ENCODE measurements at places on chromosomes 7 and 10.

- no peak for DNase-seq
Observed at GRCh38 chr10:11145495-11145855, 127.8 kb downstream of the CELF2 start.

GRCh38 chr10:69744971-69745370 lies 56.7 kb upstream of the COL13A1 start:
- no peak for DNase-seq

GRCh38 chr7:92636018-92636560 lies 45.9 kb upstream of the FAM133B start:
- DNase-seq, result no peak

- DNase-seq, result peak; percentile 67
Observed at GRCh38 chr7:92255308-92255707, 9.5 kb downstream of the ANKIB1 start.

DNA sequence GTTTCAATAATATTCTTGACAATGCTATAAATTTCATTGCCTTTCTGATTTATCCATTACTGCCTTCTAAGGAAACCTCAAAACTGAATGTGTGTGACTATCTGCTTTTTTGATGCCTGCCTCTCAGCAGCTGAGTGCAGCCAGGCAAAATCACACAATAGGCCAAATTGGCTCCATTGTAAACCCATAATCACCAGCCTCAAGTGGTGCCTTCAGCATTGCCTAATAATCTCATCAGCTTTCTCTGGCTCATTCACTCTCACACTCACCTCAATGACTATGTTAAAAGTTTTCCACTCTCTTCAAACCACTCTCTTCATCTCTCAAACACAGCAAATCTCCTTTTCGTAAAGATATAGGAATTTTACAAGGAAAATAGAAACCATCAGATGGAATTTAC lies 182.5 kb upstream of the COL1A2 start:
- no peak for DNase-seq

DNA sequence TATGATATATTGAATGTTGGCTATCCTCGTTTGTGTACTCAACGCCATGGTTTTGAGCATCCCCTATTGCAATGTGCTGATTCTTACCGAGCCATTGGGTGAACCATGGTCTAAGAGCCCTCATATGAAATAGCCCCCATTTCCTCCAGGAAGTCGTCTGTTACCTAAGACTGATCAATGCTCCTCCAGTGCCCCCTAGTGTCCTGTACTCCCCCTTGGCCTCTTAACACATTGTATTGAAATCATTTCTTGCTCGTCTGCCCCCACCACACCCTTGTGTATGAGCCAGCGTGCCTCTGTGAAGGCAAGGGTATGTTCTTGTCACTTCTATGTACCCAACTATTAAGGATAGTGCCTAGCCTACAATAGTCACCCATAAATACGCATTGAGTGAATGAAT lies 11.2 kb upstream of the SLC35B4 start:
- no peak for DNase-seq

DNA sequence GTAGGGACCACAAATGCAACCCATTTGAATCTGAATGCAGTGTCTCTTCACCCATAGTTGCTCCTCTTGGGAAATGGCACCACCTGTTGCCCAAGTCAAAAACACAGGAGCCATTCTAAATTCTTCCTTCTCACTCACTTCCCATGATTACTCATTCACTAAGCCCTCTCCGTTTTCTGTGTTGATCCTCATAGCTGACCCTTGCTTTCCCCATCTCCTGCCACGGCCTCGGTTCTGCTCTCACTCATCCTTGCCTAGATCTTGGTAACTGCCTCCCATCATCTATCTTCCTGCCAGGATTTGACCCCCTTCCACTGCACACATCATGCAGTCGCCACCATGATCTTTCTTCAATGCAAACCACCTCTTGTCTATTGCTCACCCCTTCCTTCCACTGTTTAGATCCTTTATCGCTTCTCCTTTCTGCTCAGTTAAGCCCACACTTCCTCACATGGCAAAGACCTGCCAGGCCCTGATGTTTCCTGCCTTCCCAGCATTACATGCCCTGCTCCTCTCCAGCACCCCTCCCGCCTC lies 19.0 kb upstream of the CPN1 start:
- no peak for DNase-seq

- no peak for DNase-seq
Observed at GRCh38 chr7:135150072-135150782, 2.4 kb downstream of the TMEM140 start.

DNA sequence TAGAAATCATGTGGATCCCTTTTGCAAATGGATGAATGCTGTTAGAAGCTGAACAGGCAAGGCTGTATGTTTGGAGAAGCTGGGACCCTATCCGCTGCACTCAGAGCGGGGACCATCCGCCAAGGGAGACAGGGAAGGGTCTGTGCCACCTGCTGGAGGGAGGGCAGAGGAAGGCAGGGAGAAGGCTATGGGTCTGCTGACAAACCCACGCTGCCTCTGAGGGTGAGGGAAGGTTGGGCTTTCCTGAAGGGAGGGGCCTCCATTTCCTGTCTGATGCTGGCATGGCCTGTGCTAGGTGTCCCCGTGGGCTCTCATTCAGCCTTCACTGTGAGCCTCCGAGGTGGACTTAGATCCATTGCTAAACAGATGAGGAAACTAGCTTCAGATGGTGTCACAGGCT lies 5.3 kb upstream of the CRHR2 start:
- no peak for DNase-seq

- no peak for DNase-seq
Observed at GRCh38 chr7:4386190-4386589, 295.9 kb upstream of the FOXK1 start.

DNA sequence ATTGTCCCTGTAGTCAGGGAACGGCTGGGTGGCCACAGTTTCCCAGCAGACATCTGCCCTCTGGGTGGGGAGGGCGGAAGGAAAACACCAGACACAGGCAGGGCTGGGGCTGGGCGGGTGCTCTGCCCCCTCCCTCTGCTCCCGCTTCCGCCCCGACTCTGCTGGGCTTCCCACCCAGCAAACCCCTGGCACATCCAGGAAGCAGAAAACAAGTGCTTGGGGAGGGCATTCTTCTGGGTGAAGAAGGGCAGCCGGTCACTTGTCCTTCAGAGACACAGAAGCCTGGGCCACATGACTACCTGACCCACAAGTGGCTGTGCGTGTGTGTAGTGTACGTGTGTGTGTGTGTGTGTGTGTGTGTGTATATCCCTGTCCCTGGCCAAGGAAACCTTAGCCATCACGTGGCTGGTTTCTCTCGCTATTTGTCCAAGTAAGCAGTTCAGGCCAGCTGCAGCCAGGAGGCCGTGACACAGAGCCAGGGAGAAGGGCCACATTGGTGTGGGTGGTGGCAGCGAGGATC lies 77.9 kb downstream of the ZMIZ1 start:
- DNase-seq, result no peak

- DNase-seq, result no peak
Observed at GRCh38 chr10:69411476-69411875, 5.2 kb downstream of the TACR2 start.

- DNase-seq, result no peak
Observed at GRCh38 chr7:33050535-33051318, 11.8 kb downstream of the NT5C3A start.

DNA sequence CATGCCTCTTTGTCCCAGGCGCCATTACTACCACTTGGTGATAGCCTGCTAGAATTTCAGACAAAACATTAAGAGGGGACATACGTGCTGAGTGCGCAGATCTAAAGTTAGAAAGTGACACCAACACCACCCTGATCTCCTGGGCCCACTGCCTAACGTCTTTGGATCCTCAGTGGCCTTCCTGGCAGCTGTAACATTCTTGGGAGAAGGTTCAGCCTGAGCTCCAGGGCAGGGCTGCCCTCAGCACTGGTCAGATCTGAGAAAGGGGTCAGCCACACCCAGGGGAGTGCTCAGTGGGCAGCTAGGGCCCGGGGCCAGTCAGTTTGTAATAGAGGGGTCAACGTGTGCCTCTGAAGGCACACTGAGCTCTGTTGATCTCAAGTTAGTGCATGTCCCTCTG lies 48.4 kb downstream of the ZCCHC24 start:
- DNase-seq, result no peak

GRCh38 chr10:48608976-48609375 lies 4.1 kb upstream of the ARHGAP22 start:
- DNase-seq, result no peak

GRCh38 chr7:131945313-131945911 lies 389.0 kb upstream of the PODXL start:
- DNase-seq, result no peak

DNA sequence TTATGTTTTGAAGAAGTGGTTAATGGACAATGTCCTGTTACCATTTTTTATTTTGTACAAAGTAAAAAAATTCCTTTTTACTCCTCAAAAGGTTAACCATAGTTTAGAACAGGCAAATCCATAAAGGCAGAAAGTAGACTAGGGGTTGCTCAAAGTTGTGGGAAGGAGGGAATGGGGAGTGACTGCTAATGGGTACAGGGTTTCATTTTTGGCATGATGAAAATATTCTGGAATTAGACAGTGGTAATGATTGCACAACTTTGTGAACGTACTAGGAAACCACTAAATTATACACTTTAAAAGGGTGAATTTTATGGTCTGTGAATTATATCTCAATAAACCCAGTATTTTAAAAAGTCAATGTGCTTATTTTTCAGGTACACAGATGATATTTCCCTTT lies 35.4 kb upstream of the CDK14 start:
- peak; percentile 26 for DNase-seq

DNA sequence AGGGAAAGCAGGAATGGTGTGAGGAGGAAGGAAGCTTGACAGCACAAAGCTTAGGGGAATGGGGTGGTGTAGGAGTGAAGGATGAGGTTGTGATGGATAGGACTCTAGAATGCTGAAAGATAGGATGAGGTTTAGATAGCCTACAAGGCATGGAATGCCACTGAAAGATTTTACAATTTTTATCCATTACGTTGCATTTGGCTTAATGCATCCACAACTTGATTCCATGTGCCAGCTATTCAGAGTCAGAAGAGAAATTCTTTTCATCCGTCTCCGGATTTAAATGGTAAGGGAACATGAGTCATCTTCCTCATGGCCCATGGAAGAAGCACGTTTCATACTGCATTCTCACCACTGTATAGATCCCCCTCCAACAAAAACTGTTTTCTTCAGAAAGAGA lies 212.4 kb upstream of the BMPER start:
- peak; percentile 75 for DNase-seq

- no peak for DNase-seq
Observed at GRCh38 chr10:15856328-15857015, 3.8 kb downstream of the MINDY3 start.

DNA sequence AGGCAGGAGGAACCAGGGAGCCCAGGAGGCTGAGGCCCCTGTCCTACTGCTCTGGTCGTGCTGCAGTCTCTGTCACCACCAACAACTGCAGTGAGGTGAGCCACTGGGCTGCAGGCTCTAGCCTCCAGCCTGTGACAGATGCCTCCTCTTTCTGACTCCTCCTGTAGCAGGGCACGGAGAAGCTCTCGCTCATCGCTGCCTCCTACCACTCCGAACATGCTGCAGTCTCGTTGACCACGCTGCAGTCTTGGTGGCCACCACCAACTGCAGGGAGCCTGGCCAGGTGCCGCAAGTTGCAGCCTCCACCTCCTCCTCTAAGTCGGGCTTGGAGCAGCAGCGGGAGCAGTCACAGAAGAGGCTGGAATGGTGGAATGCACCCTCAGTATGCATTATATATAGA lies 22.1 kb upstream of the VOPP1 start:
- no peak for DNase-seq

DNA sequence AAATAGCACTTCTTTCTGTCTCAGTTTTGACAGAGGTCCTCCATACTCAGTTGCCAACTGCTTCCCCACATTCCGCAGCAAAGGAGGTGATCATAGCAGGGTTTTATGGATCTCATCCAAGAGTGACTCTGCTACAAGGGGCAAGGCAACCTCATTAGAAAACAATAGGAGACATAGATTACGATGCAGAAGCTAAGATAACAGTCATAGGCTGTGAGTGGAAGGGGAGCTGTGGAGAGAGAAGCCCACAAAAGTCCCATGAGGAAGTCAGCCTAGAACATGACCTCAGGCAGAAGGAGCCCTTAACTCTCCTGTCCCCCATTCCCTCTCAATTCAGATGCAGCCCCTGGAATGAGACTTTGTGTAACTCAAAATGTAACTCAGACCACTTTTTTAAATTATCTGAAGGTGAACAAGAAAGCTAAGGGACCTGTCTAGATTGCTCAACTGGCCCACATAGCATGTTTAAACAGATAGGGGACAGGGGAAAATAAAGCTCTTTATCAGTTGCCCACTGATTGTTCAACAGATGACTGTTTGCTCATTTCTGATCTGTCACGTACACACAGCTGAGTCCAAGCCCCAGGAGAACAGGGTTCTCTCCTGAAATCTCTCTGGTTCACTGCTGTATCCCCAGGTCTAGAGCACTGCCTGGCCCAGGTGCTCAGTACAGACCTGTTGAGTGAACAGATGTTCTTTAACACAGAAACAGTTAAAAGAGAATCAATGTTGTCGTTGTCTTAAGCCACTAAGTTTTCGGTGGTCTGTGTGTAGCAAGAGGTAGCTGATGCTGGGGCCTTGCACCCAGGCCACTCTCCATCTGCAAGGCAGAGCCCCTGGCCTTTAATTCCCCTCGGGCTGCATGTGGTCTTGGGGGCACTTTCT lies 1.5 kb upstream of the NCOA4 start:
- DNase-seq, result no peak

DNA sequence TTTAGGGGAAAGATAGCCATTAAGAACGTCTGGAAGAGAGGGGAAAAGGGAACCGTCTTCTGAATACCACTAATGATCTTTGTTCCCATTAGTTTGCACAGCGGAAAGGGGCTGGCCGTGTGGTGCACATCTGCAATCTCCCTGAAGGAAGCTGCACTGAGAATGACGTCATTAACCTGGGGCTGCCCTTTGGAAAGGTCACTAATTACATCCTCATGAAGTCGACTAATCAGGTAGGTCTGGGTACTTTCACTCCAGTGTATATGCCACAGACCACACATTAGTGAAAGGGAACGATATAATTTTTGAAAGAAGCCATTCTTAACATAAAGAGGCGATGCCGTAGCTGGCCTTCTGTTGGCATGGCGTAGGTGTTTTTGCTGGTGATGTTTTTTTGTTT lies 74.3 kb upstream of the PDCD4 start:
- no peak for DNase-seq

DNA sequence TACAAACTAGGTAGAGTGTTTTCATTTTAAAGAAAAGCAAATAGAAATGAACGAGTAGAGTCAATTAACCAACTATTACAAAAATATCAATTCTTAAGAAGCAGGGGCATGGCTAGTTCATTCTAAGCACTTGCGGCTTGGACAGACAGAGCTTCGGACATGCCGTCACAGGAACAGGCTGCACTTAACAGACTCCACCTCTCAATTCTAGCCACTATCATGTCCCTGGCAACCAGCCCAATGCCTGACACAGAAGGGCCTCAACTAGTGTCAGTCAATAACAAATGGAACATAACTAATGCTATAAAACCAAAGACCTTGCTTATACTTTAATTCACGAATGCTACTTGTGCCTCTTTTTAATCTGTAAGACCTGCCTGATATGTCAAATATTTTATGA lies 74.4 kb downstream of the TPK1 start:
- DNase-seq, result no peak

DNA sequence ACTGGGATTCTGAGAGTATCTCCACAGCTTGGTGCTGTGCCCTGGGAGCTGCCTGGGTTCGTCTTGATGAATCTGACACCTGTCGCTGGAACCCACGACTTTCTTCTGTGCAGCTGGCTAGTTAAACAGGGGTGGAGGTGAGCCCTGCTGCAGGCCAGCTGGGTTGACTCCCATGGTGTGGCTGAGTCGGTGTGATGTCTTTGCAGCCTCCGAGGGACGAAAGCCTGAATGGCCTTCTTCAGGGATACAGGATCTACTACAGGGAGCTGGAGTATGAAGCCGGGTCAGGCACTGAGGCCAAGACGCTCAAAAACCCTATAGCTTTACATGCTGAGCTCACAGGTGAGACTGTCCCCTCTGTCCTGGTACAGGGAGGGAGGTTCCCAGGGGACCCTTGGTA lies 508.1 kb upstream of the FOXK1 start:
- DNase-seq, result no peak

- DNase-seq, result no peak
Observed at GRCh38 chr7:33558549-33559323, 346.6 kb upstream of the BMPER start.
